ENCODE measurements at places on chromosomes 11 and 22.

GRCh38 chr11:119015054-119015611 is 3.0 kb downstream of the RPS25 start:
- DNase-seq: no peak

GRCh38 chr11:105183426-105183825 is 43.9 kb upstream of the CARD18 start:
- DNase-seq: no peak

GRCh38 chr22:33811208-33811607 is 109.1 kb downstream of the LARGE1 start:
- peak; percentile 84 for DNase-seq

- no peak for DNase-seq
Observed at GRCh38 chr22:36332623-36333332, 55.0 kb downstream of the MYH9 start.

GRCh38 chr11:95490625-95491024 is 259.6 kb upstream of the SESN3 start:
- no peak for DNase-seq

- peak; percentile 50 for DNase-seq
Observed at GRCh38 chr22:46561435-46561905, 24.1 kb upstream of the CELSR1 start.

DNA sequence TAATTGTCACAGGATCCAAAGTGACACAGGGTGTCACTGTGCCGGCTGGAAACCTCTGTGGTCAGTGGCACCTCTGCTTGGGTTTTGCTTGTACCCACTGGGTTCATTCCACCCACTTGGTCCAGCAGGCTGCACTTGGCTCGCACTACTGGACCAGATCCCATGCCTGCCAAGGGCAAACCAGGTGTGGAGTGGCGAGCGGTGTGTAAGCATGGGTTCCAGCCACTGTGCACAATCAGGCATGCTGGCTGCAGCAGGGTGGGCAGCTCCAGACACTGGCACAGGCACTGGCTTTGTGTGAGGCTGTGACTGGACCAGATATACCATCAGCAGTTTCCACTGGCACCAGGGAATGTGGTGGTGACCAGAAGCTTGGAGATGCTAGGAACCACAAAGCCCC is 261.4 kb downstream of the KCNA4 start:
- no peak for DNase-seq

DNA sequence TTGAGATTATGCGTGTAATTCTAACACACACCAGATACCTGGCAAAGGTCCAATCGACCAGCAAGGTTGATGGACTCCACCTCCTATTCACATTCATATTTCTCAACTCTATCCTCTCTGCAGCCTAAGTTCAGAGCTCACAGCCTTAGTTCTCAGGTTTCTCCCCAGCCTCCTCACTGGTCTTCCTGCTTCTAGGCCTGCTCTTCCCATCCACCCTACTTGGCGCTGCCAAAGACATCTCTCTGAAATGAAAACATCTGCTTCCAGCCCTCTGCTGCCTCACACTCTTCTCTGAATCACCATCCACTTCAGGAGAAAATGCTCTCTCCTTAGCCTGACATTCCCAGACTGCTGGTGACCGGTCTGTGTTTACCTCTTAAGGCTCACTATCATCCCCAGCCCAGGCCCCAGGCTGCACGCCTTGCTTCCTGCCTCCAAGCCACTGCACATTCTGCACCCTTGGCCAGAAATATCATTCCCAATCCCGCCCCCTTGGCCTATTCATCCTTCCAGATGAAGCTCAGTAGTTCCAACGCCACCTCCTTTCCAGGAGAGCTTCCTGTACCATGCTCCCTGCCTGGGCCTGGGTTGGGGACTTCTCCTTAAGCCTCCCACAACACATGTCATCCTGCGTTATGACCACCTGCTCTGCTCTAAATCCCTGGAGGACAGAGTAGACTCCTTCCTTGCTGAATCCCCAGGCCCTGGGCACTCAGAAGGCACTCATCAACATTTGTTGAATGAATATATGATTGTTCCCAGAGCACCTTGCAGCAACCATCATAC is 3.5 kb downstream of the ARRB1 start:
- peak; percentile 66 for DNase-seq

GRCh38 chr22:37314315-37315074 is 32.2 kb downstream of the CYTH4 start:
- DNase-seq: no peak

DNA sequence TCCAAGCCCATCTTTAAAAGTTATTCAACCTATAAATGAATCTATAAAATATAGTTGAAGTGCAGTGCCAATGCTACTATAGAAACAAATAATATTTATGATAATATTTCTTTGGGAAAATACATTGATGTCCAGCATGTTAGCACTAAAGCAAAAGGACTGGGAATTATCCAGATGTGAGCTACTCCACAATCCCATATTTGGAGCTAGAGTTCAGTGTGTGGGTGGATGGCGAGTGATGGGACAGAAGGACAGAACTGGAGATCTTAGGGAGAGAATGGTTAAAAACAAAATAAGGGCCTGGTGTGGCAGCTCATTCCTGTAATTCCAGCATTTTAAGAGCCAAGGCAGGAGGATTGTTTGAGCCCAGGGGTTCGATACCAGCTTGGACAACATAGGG is 216.8 kb downstream of the TMEM135 start:
- DNase-seq: no peak

GRCh38 chr11:111909378-111909777 is 2.2 kb downstream of the CRYAB start:
- DNase-seq: peak; percentile 64

DNA sequence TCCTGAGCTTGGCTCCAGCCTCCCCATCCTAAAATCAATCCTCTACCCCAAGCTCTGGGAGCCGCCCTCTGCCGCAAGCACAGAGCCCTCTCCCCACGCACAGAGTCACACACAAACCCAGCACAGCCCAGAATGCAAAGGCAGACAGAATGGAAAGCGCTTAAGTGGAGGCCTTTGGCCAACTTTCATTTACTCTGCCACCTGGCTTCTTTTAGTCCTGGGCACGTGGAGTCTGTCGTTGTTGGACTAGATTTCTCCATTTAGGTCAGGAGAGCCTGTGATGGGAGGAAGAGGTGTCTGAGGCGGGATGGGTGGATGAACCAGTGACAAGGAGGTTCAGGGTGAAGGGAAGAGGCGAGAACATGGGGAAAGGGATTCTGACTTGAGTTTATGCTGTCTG is 191.7 kb downstream of the DSCAML1 start:
- DNase-seq: no peak

DNA sequence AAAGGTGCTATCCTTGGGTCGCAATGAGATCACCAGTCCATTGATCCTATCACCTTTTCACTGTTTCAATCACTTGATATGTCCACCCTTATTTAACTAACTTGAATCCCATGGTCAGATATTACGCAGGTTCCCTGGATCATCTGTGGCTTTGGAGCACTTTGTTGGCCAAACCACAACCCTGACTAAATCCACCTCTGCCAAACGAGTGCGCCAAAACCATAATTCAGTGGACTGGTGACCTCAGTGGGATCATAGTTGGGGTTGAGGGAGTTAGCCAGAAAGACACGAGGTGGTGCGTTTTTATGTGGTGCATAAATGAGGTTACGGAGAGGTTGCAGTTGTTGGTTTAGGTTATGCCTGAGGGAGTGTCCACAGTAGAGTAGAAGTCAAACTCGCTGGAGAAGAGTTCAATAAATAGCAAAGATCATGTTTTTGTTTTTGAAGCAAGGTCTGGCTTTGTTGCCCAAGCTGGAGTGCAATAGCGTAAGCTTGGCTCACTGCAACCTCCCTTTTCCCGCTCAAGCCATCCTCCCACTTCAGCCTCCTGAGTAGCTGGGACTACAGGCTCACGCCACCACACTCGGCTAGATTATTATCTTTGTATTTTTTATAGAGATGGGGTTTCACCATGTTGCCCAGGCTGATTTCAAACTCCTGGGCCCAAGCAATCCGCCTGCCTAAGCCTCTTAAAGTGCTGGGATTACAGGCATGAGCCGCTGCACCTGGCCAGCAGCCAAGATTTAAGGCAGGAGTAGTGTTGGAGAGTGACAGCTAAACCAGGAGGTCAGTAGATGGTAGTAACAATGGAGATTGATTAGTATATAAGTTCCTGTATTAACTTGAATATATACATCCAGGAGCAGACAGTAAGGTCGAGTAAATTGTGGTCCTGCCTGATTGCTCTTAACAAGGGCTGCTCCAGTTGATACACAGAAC is 4.5 kb downstream of the FOXR1 start:
- DNase-seq: peak; percentile 52

DNA sequence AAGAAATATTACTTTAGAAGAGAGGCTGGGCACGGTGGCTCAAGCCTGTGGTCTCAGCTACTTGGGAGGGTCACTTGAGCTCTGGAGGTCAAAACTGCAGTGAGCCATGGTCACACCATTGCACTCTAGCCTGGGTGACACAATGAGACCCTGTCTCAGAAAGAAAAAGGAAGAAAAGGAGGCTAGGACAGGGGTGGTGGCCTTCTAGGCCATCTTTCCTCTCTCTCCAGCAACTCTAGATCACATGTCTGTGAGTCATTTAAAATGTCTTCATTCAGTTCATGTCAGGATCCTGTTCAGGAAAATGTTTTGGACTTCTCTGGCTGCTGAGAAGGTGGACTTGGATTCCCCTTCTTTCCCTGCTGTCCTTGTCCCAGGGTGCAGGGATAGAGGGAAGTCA is 53.3 kb downstream of the PPFIA1 start:
- DNase-seq: no peak

GRCh38 chr11:19328586-19329311 is 88.0 kb upstream of the E2F8 start:
- no peak for DNase-seq

DNA sequence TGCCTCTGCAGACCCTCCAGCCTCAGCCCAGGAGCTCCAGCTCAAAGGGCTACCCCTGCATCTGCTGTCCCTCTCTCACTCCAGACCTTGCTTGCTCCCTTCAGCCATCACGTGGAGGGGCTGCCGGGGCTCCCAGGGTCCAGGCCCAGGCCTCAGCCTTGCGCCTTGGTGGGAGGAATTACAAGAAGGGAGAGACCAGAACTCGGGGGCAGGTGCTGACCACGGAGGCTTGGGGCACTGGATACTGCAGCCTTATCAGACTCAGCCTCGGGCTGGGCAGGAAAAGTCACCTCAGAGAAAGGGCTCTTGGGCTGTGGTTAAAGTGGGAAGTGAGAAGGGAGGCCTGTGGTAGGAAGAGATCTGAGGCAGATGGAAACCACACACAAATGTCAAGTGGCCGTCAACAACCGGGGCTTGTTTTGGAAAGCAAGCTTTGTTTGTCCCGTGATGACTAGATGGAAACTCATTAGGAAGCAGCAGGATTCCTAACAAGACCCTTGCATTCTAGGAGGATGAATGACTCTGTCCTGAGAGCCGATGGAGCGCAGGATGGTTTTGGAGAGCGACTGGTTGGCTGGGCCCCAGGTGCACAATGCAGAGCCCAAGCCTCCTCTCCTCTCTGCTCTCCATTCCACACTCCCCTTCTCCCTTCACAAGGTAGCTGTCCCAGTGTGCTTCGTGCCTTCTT is 1321.7 kb downstream of the TBC1D22A start:
- DNase-seq: no peak

DNA sequence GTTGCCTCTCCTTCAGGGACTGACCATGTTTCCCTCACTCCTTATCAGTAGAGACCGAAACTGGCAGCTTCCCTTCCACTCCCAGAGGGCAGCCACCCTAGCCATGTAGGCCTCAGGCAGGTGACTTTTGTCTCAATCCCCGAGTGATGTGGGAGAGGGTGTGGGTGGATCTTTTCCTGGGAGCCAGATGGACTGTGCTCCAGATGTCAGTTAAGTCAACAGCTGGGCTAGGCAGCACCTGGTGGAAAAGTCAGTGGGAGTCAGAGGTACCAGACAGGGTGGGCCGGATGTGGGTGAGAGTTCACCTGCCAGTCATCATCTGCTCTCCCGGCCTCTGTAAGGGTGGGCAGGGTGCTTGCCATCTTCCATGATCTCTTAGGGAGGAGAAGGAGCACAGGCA is 1.9 kb downstream of the BANF1 start:
- no peak for DNase-seq

GRCh38 chr11:117075186-117075585 is 23.0 kb downstream of the SIK3 start:
- no peak for DNase-seq

DNA sequence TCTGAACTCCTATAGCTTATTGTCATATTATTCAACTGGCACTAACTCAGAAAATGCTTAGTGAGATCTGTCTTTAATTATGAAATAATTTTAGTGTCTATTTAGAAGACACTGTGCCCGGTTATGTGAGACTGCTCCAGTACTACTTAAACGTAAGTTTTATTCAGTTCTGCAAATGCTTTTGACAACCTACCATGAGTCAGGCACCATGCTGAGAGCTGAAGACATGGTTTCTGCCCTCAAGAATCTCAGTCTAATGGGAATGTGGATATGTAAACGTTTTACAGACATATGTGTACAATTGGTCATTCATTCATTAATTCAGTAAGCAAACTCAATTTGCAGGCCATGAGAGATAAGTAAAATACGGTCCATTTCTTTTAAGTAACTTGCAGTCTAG is 40.0 kb downstream of the DCUN1D5 start:
- no peak for DNase-seq

GRCh38 chr22:47408409-47408808 is 646.0 kb downstream of the TBC1D22A start:
- DNase-seq: no peak

GRCh38 chr22:20395907-20396287 is 1.9 kb downstream of the ZNF74 start:
- no peak for DNase-seq

GRCh38 chr11:134751766-134752165 is 339.7 kb upstream of the B3GAT1 start:
- DNase-seq: no peak
